ENCODE measurements at places on chromosomes 2 and 18.

DNA sequence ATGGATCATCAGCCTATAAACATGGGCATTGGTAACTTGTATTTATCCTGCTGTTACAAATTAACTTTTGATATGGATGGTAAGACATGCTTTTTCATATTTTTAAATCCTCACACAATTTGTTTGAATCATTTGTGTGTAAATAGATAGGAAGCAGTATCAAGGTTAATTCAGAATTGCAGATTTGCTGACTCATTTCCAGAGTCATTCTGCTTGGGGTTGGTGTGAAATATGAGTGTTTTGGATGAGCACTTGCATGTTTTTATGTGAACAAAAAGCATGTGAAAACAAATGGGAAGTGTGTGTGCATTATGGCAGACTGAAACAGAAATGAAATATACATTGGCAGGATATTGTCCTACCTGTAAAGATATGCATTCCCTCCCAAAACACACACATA is 11.8 kb downstream of the CCDC85A start:
- no peak for DNase-seq

DNA sequence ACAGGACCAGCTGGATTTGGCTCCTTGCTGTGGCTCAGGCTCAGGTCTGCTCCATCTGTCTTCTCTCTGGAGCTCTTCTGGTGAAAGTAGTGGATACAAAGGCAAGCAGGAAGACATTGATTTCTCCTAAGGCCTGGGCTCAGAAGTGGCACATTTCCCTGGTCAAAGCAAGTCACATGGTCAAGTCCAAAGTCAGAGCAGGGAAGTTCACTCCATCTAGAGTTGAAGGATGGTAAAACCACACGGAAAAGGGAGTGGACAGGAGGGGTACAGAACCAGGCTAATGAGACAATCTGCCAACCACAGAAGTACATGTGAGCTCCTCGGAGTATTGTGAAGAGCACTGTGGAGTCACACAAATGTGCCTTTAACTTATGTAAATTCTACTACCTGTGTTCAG is 66.1 kb downstream of the MARCO start:
- DNase-seq: no peak

DNA sequence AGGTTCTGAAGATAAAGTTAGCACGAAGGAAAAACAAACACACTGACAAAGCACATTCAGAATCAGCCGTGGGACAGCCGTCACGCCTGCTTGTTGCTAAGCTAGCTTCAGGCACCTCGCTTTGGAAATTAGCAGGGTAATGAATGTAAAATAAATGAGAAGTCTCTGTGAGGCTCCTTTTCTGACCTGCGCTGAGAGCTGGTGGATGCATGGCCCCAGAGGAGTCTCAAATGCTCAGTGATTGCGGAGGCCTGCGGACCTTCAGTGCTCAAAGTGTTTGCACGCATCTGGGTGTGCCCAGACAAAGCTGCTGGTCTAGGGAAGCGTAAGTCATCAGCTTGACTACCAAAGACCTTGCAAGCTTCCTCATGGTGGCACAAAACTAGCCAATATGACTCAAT is 50.6 kb downstream of the CD8B2 start:
- DNase-seq: no peak

GRCh38 chr18:23134780-23135549 is at the start of gene CABLES1:
CABLES1 (plus strand) TSS chr18:23135485; CDS start chr18:23135763, 278 bp downstream.
- DNase-seq: peak; percentile 63

- DNase-seq: no peak
Observed at GRCh38 chr2:45862843-45863242, 211.4 kb downstream of the PRKCE start.

- DNase-seq: no peak
Observed at GRCh38 chr2:176784633-176785200, 427.9 kb upstream of the HNRNPA3 start.

GRCh38 chr18:47050468-47050867 is 15.0 kb upstream of the ELOA2 start:
- DNase-seq: peak; percentile 21

DNA sequence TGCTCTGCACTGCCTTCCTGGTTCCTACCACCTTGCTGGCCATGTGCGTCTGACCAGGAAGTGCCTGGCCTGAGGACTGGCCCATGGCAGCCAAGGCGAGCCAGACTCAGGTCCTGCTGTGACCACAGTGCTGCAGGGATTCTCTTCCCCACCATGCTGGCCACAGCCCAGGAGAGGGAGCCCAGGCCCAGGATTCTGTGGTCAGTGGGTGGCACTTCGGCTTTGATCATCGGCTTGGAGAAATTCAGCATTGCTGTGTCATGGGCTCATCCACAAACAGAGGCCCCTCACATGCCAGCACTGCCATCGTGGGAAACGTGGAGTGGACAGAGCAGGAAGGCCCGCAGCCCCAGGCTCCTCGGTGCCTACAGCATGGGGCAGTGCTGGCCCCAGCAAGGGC is 211.6 kb downstream of the SEPTIN10 start:
- DNase-seq: no peak

DNA sequence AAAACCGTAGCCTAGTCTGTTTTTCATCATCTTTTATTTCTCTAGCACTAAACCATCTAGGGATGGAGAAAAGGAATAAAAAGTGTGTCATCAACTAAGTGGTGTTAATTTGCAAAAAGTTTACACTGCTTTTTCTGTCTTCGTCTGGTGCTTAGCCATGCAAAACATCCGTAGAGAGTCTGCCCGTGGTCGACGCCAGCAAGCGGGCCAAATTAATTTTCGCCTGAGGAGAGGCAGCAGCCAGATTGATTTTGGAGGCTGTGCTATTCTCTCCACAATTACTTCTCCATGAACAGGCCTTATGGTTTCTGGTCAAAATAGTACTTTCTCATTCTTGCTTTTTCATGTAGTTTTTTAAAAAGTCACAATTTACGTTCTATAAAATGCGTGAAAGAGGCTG is 46.3 kb downstream of the TNFRSF11A start:
- DNase-seq: no peak

DNA sequence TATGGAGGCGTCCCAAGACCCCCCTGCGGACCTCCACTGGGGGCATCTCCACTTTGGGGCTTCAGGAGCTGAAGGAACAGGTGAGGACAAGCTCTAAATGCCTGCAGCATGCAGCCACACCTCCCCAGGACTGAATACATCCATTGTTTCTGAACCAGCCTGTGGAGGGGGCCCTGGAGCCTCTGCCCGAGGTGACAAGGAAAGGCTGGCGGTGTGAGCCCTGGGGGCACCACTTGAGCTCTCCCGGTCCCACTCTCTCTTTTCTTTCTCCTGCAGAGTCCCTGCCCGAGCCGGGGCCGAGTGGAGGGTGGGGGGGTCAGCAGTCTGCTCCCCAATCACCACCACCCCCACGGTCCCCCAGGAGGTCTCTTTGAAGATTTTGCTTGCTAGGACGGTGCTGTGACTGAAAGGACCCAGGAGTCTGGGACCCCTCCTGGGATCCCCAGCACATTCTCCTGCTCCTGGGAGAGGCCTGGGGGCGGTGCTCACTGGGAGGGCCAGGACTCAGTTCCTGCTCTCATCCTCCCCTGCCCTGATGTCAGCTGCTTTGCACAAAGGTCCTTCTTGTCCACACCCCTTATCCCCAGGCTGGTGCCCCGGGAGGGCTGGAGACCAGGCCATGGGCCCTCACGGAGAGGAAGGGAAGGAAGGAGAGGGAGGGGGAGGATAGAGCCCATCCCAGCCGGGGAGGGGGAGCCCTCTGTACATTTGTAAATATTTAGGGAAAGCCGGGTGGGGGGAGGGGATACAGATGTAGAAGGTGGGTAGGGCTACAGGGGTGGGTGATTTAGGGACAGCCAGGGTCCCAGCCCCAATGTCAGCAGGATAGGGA is 5.7 kb downstream of the CHPF start:
- DNase-seq: no peak

DNA sequence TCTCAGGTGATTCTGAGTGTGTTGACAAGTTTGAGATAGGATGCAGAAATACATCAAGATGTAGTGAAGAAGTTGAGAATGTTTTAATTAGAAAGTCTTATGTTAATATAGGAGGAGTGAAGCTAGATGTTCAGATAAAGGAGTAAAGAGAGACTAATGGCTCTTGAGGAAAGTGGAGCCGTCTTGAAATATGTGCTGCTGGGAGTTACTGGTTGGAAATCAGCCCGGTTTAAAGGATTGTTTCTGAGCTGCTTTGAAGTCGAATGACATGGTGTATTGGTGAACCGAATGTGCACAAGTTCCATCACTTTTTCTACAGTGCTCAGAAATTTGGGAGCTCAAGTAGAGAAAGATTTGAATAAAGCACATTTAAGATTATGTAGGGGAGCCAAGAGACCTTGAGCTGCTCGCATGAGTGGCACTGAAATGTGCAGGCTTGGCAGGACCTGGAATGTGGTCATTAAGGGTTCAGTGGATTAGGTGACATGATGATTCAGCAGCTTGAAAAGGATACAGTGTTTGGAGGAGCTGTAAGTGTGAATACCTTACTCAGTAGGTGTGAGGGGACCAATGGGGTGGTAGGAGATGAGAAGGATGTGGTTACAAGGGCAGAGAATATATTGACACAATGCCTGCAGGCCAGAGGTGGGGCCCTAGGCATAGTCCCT is 68.6 kb downstream of the CAB39 start:
- no peak for DNase-seq
